ENCODE measurements at places on chromosomes 13 and 19.

- no peak for DNase-seq
Measured at GRCh38 chr13:26185720-26186117, 36.4 kb downstream of the RNF6 start.

- peak; percentile 83 for DNase-seq
Measured at GRCh38 chr19:15265850-15266248, 33.6 kb upstream of the EPHX3 start.

DNA sequence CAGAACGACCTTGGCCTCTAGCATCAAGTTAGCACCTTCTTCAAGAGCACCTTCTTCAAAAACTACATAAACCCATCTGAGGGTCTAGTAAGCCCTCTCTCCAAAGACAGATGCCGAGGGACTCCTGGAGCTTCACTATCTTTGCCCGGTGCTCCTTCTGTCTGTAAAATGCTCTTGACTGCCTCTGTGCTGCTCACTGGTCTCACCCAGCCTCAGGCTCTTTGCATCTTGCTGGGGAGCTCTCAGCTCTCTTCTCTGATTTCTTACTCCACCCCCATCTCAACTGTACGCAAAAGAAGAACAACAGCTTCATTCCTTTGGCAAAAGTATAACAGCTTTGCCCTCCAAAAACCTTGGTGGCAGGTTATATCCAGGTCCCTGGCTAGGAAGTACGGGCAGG is 404.2 kb downstream of the KLF12 start:
- no peak for DNase-seq

DNA sequence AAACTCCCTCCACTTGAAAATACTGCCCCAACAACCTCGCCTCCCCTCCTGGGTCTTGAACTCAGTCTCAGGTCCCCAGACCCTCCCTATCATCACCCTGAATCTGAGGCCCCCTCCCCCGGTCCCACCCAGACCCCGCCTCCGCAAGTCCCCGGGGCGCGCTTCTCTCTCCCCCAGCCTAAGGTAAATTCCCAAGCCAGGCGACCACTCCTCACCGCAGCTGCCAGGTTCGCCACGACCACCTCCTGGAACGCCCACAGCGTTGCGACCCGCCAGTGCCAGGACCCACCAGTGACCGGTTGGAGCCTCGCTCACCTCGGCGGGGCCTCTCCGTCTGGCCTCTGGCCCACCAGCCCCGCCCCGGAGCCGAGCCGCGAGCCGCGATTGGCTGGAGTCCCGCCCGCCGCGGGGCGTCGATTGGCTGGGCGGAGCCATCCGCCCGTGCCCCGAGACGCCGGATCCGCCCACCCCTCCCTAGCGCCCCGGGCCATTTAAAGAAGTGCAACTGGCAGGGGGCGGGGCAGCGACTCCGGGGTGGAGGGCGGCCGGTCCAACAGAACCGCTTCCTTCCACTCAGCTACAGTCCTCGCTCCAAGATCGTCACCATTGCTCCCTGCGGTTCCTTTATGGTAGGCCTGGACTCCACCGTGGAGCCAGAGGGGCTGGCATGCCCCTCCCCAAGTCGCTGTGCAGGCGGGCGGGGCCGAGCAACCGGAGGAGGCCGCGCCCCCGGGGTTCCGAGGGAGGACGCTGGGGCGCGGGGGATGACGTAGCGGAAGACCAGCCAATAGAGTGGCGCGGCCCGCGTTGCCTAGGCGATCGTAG is at the start of gene SERTAD3:
Gene SERTAD3 (minus strand): TSS at position 336 of the 825 bp plus-strand sequence. CDS start 2,255 bp downstream, outside the sequence.
- DNase-seq: peak; percentile 95

DNA sequence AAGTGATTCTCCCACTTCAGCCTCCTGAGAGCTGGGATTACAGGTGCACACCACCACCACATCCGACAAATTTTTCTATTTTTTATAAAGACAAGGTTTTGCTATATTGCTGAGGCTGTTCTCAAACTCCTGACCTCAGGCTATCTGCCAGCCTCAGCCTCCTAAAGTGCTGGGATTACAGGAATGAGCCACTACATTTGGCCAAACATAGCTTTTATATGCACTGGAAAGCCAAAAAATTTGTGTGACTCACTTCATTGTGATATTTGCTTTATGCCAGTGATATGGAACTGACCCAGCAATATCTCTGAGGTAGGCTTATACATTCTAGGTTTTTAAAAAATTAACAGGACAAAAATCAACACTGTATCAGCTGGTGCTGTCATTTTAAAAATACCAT is 26.8 kb upstream of the ACOD1 start:
- no peak for DNase-seq

GRCh38 chr13:73168226-73168952 is 109.6 kb downstream of the KLF5 start:
- no peak for DNase-seq

- no peak for DNase-seq
Measured at GRCh38 chr19:44772959-44773358, 4.7 kb upstream of the CBLC start.

- no peak for DNase-seq
Measured at GRCh38 chr13:89150362-89150761, 1479.2 kb downstream of the SLITRK5 start.

- DNase-seq: no peak
Measured at GRCh38 chr19:45975306-45976070, 1.8 kb upstream of the NOVA2 start.

DNA sequence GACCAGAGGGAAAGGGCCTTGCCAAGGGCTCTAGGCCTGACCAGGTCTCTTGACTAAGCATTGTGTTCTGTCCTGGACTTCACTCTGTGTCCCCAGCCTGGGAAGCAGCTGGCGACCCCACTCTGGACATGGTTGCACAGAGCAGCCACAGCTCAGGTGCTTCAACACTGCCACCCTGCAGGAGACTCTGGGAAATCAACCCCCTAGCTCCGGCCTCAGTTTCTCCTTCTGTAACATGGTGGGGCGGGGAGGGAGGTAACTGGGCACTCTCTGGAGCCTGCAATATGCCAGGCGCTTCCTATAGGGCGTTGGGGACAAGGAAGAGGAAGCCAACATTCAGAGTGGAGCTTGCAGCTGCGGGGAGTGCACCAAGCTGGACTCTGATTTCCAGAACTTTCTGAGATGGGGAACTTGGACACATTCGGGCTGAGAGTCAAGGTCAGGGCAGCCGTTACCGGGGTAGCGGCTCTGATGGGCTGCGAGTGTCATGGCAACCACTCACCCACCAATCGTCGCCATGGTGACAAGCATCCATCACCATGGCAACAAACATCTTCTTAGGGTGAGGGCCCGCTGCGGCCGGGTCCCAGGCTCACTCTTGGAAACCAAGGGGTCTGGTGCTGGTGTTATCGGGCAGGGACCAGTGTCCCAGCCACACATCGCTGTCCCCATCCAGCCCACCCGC is 12.8 kb downstream of the F2RL3 start:
- peak; percentile 8 for DNase-seq

- DNase-seq: no peak
Measured at GRCh38 chr13:33201659-33202058, 83.9 kb downstream of the STARD13 start.

DNA sequence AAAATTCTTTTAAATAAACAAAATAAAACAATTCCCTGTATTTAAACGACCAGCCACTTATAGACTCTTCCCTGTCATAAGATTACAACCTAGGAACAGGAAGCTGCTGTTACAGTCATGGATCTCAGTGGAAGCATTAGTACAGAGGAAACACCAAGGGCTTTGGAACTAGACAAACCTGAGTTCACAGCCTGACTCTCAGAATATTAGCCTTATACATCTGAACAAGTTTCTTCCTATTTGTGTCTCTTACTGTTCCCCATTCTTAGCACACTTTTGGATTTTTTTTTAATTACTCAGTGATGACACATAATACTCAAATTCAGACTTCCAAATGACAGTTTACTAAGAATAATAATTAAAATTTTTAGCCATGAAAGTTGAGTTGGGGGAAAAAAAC is 46.1 kb downstream of the ZDHHC20 start:
- DNase-seq: no peak

- no peak for DNase-seq
Measured at GRCh38 chr13:111253365-111253872, 67.0 kb upstream of the TEX29 start.

GRCh38 chr13:48275507-48275906 is 28.0 kb upstream of the RB1 start:
- no peak for DNase-seq

GRCh38 chr19:30428844-30429243 is 56.7 kb downstream of the ZNF536 start:
- no peak for DNase-seq

GRCh38 chr19:32222556-32222955 is 122.9 kb upstream of the ZNF507 start:
- no peak for DNase-seq

GRCh38 chr13:30857018-30857417 is 49.1 kb upstream of the MEDAG start:
- DNase-seq: no peak

DNA sequence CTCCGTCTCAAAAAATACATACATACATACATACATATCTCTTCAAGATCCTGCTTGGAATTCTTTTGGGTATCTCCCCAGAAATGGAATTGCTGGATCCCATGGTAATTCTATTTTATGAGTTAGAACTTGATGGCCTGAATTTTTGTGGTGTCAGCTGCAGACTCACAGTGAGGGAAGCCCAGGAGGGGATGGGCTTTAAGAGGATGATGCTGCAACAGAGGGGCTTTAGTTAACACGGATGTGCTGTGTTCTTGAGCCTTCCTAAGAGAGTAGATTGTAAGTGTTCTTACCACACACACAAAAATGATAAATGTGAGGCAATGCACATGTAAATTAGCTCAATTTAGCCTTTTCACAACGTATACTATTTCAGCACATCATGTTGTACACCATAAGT is 31.8 kb downstream of the CACNG6 start:
- no peak for DNase-seq

- no peak for DNase-seq
Measured at GRCh38 chr13:109697936-109698335, 88.4 kb downstream of the IRS2 start.

DNA sequence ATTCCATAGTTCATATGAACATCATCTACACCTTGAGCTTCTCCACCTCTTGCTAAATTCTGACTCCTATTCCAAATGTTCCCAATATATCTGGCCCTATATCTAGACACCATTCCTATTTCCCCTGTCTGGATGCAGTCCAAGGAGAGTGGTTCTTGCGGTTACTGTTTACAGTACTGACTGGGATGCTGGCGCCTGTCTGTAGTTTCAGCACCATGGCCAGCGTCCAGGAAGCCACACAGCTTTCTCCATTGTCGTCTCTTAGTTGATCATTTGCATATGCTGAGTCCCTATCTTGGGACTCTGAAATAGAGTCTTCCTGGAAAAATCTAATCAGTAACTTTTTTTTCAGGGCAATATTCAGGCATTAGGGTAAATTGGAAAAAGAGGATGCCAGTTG is 14.9 kb downstream of the LAIR2 start:
- DNase-seq: no peak

DNA sequence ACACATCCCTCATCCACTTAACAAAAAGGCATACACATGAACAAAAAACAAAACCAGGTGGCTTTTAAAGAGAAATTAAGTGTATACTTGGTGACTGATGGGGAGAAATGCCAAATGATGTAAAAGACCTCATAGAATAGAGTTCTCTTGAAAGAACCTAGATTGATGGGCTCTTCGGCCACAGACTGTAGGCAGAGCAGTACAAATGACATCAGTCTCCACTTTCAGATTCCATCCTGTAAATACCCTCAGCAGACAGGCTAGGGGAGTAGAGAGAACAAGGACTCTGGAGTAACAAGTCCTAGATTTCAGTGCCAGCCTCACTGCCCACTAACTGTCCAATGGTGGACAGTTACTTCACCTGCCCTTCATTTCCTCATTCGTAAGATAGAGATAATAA is 203.8 kb downstream of the MZT1 start:
- no peak for DNase-seq

- no peak for DNase-seq
Measured at GRCh38 chr13:50531917-50532899, 311.3 kb downstream of the DLEU7 start.

- no peak for DNase-seq
Measured at GRCh38 chr19:18814063-18814462, 17.7 kb upstream of the UPF1 start.

- DNase-seq: no peak
Measured at GRCh38 chr13:30561511-30561910, 56.2 kb upstream of the USPL1 start.

- DNase-seq: no peak
Measured at GRCh38 chr13:22926748-22927400, 253.9 kb upstream of the SGCG start.

GRCh38 chr19:34633802-34634201 is 43.2 kb downstream of the SCGB2B2 start:
- DNase-seq: no peak

GRCh38 chr19:18097993-18098890 is 664 bp downstream of the MAST3 start:
- no peak for DNase-seq

- no peak for DNase-seq
Measured at GRCh38 chr19:51771376-51772130, 10.6 kb downstream of the FPR2 start.

DNA sequence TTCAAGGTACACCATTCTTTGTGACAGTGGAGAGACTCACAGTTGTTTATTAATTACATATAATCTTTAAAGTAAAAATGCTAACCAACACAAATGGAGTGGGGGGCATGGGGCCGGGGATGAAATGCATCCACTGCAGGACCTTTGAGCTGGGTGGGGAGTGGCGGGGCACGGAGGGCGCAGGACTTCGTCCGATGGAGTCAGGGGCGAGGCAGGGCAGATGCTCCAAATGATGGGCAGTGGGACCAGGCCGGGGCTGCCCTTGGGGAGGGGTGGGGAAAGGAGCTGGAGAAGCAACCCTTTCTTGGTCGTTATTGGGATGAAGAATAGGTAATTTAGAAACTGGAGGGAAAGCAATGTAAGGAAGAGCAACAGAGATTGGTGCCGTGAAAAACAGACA is 220.0 kb downstream of the TEX29 start:
- no peak for DNase-seq

DNA sequence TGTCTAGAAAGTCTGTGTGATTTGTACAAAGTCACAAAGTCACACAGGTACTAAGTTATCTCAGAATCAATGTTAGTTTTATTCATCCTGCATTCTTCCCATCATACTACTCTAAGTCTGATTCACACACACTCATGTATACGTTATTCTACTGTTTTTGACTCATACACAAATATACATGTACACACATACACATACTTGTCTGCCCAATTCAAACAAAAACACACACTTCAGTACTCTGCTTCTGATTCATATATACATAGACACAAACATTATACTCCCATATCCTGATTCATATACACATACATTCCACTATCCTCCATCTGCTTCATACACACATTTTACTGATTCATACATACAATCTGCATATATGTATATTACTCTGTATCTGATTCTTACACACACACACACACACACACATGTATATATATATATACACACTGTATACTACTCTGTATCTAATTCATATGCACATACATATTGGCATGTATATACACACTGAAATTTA is 69.3 kb downstream of the KLF12 start:
- DNase-seq: no peak

DNA sequence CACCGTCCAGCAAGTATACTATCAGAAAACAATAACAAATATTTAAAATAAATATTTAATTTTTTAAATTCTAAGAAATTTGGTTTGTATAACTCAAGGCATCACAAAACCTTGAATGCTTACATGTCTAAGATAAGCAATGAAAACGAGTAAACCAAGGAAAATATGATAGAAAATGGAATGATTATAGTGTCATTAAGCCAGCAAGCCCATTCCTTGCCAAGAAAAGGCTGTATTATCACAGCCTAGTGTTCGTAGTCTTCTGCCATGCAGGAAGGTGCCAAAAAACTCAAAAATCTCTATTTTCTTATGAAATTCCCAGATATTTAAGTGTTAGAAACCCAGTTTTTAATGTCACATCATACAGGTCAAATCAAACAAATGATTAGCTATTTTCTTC is 136.4 kb downstream of the STOML3 start:
- no peak for DNase-seq

GRCh38 chr13:52447815-52448552 is 2.5 kb downstream of the VPS36 start:
- DNase-seq: no peak

Measured in caudate nucleus (tissue), 63 donors.